ENCODE measurements at places on chromosomes 11 and 22.

GRCh38 chr11:68473693-68474092 lies 13.1 kb downstream of the PPP6R3 start:
- DNase-seq, result no peak

DNA sequence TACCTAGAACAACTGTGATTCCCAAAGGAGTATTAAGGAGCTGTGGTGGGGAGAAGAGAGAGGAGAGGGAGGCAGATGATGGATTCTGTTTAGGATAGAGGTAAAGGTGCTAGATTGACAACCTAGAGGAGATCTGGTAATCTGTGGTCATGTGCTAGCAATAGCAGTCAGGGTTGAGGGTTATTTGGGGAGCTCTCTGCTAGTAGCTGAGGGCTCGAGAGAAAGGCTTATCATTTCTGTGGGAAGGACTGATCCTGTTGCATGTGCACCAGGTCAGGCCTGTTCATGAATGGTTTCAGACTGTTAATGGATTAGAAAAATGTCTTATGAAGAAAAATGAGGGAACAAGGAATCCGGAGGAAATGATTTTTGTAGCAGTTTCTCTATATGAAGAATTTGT lies 63.2 kb downstream of the MTMR3 start:
- DNase-seq, result no peak

- DNase-seq, result no peak
Measured at GRCh38 chr11:133530501-133530835, 1.8 kb downstream of the OPCML start.

DNA sequence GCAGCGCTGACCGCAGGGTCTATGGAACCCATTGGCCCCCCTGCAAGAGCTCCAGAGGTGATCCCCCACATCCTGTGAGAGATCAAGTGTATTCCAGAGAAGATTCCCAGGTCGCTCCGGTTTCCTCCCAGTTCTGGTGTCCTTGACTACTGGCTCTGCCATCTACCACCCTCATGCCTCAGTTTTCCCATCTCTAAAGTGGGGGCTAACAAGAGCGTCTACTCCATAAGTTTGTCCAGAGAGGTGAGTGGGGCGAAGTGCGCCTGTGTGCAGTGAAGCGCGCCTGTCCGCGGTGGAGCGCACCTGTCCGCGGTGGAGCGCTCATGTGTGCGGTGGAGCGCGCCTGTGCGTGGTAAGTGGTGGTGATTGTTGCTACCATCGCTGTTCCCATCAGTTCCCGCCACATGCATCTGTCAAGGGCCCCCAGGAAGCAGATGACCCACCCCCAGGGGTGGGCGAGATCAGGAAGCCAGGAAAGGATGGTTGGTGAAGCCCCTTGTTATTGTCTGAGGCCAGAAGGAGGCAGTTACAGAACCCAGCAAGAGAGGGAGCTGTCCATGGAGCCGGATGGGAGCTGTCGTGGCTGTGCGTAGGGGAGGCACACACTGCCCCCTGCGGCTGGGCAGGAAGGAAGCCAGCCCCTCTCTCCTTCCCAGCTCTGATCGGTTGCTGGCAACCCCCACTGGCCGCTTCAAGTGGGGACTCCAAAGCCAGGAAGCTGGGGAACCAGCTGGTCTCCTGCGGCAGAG lies 73.2 kb upstream of the FGF3 start:
- DNase-seq, result no peak

GRCh38 chr11:19632499-19632834 lies 80.2 kb upstream of the NAV2 start:
- DNase-seq, result no peak

GRCh38 chr11:42066113-42066512 lies 606.7 kb upstream of the LRRC4C start:
- DNase-seq, result no peak

DNA sequence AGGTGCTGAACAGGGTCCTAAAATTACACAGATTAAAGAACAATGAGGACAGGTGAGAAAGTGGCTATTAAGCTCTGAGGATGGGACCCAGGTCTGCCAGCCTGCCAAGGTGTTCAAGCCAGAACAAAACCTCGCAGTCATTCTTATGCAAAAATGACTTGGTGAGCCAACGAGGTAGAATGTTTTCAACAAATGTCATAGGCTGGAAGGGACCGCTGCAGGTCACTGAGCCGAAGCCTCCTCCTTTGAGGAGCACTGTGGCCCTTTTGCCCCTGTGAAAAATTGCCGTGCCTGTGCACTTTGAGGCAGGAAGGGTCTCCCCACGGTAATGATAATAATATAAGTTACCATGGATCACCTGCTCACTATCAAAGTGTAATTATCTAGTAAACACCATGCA lies 216.2 kb downstream of the DSCAML1 start:
- no peak for DNase-seq

- no peak for DNase-seq
Measured at GRCh38 chr22:26479792-26480610, 3.6 kb downstream of the HPS4 start.

GRCh38 chr11:83723999-83724398 lies 437.8 kb upstream of the CCDC90B start:
- peak; percentile 5 for DNase-seq

DNA sequence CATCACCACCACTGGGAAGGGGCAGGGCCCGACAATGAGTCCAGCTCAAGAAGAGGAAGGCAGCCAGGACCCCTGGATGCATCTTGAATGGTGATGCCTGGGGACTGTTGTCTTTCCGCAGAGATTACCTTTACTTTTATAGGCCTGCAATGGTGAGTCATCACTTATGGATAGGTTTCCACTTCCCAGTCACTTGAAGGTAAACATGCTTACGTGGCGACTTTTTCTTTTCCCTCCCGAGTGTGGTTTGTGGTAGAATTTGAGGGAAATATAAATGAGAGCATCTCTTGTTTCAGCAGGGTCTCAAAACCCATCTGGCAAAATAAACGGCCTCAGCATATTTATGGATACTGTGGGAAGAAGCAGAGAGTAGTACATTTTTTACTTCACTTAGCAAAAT lies at the start of gene MMP13:
Gene MMP13, minus strand, starts transcription at position 109 of the 400 bp plus-strand sequence. Its CDS starts 27 bp downstream, at position 82.
- no peak for DNase-seq

GRCh38 chr11:118252688-118253087 lies 523 bp upstream of the MPZL3 start:
- DNase-seq, result no peak

- no peak for DNase-seq
Measured at GRCh38 chr11:15828215-15828853, 528.0 kb downstream of the SOX6 start.

GRCh38 chr11:131038597-131038996 lies 122.3 kb upstream of the SNX19 start:
- DNase-seq, result no peak

DNA sequence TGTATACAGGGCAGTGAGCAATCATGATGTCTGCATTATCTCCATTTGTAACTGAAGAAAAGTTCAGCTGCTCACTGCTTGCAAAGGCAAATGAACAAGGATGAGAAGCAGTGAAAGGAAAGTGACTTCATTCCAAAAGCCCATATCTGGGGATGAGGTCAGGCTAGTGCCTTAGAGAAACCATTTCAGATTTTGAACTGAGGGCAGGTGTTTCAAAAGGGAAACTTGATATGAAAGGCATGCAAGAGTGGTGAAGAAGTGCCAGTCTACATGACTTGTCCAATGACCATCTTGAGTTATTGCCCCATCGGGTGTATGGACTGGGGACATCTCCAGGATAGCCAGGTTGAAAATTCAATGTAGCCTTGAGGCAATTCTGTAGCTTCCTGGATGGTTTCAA lies 7.3 kb upstream of the APOL4 start:
- DNase-seq, result no peak

- no peak for DNase-seq
Measured at GRCh38 chr22:35467681-35468434, 67.9 kb downstream of the MCM5 start.

GRCh38 chr11:112113539-112114457 lies 27.1 kb downstream of the SDHD start:
- no peak for DNase-seq

- no peak for DNase-seq
Measured at GRCh38 chr11:15266999-15267398, 152.3 kb downstream of the INSC start.

- no peak for DNase-seq
Measured at GRCh38 chr11:94938095-94939055, 35.0 kb downstream of the CWC15 start.

GRCh38 chr11:201966-202365 lies 5.2 kb downstream of the BET1L start:
- DNase-seq, result peak; percentile 23

- DNase-seq, result no peak
Measured at GRCh38 chr11:134607963-134608750, 196.1 kb upstream of the B3GAT1 start.

DNA sequence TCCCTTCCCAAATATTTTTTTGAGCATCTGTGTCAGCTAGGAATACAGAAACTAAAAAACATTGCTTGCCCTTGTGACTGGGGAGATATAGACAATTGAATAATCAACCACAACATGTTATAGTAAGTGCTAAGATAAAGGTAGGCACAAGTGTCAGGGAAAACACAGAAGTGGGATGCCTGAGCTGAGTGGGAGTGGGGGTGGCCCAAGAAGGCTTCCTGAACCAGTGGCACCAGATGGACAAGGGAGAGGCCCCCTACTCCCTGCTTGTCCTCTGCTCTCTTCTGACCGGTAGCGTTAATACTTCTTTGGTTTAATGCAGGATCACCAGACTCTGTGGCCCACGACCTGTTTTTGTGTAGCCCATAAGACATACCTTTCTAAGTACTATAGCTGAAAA lies 48.8 kb downstream of the PACS1 start:
- no peak for DNase-seq

DNA sequence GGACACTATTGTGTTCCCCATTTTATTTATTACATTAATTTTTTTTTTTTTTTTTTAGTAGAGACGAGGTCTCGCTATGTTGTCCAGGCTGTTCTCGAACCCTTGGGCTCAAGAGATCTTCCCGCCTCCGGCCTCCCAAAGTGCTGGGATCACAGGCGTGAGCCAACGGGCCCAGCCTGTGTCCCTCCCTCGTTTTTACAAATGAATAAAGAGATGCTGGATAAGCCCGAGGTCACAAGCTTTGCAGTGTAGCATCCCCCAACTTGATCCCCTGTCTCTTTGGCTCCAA lies 297 bp upstream of the MTFP1 start:
- no peak for DNase-seq

- DNase-seq, result no peak
Measured at GRCh38 chr11:109264128-109264527, 157.9 kb upstream of the C11orf87 start.
